ENCODE measurements at places on chromosomes 13 and 19. TPM values are rescaled to one million over a fixed set of nuclear protein-coding genes. Genes with fewer than 3 reads are reported as not detected.

Gene SMIM44
- total RNA-seq = not detected

Gene CCDC169
- total RNA-seq = 0.25 TPM

Gene SPRY2
- total RNA-seq = 22.3 TPM

Gene KRTDAP
- not detected for total RNA-seq

Gene ERFL
- total RNA-seq = not detected

Gene GAS6
- 998 TPM for total RNA-seq

Gene KMT2B
- 7.5 TPM for total RNA-seq

Gene GSK3A
- 23.1 TPM for total RNA-seq

Gene MAST3
- total RNA-seq = 3.8 TPM

Gene TINCR
- total RNA-seq = not detected

Gene ZNF649
- 5.8 TPM for total RNA-seq

Gene PLIN5
- not detected for total RNA-seq

Gene LHB
- not detected for total RNA-seq

Gene NR2C2AP
- total RNA-seq = 19.5 TPM

Gene CASP14
- total RNA-seq = not detected

Gene PDX1
- total RNA-seq = not detected

Gene C19orf67
- total RNA-seq = not detected

Gene C5AR2
- total RNA-seq = 1.3 TPM

Gene RASAL3
- not detected for total RNA-seq

Gene DIRAS1
- 4.9 TPM for total RNA-seq

Gene ZFP28
- total RNA-seq = 5.1 TPM

Gene SLAIN1
- total RNA-seq = not detected

Gene ZNF577
- 6.7 TPM for total RNA-seq

Gene KIRREL2
- total RNA-seq = not detected

Gene SYNGR4
- total RNA-seq = not detected

Gene COPE
- 347 TPM for total RNA-seq

Gene FGF22
- total RNA-seq = 0.13 TPM

Gene GGN
- 1.8 TPM for total RNA-seq

Gene TMEM91
- 5.3 TPM for total RNA-seq

Gene ZNF845
- total RNA-seq = 5.2 TPM

Gene CTXN1
- 9.0 TPM for total RNA-seq

Gene ZNF154
- 2.0 TPM for total RNA-seq

Gene SLC39A3
- total RNA-seq = 38.4 TPM

Gene DAND5
- not detected for total RNA-seq

Measured in GM23248 (cell line).